ENCODE measurements at places on chromosomes 6 and 20.

- DNase-seq = no peak
These were observed 28.2 kb upstream of the FABP7 start for GRCh38 chr6:122751326-122751725.

DNA sequence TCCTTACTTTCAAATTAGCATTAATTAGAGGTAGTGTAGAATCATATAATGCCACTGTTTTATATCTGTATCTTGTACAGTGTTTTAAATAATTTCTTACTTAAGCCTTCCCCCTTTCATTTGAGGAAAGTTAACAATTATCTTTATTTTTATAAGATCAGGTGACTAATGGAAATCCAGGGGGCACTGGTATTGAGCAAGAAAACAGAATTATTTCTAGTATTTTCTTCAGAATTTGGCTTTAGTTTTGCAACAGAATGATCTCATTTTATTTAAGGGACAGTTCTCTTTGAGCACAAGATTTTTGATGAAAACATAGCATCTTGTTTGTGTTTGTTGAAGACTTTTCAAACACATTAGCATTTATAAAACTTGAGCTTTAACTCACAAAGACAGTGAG, 55.9 kb downstream of the RNF217 start:
- no peak for DNase-seq

DNA sequence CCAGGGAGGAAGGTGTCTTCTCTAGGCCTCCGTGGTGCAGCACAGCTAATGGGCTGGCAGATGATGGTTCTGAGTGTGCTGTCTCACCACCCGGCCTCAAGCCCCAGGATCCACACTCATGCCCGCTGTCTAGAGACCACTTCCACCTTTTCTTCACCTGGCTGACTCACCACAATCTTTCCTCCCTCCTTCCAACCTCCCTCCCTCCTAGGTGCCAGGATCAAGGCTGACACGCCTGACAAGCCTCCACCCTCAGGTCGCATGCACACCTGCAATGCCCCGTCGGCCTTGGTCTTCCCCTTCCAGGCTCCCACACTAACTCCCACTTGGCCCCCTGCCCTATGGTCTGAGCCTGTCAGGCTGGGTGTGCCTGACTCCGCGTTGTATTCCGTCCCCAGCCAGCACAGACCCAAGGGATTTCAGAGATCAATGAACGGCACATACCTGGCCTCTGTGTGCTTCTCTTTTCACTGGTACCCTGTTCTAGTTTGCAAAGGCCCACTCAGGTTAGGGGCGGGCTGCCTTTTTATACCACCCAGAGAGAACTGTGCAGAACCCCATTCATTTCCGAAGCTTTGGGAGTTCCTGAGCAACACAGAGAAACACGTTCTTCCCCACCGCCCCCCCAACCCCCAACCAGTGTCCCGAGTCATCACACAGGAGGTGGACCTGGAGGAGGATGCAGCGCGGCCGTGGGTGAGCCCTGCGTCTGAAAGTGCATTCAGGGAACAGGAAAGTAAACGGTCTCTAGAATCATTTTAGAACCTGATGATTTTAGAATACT, 39.3 kb downstream of the PMEPA1 start:
- DNase-seq = no peak

GRCh38 chr6:148528292-148528691, 185.7 kb downstream of the SASH1 start:
- no peak for DNase-seq

DNA sequence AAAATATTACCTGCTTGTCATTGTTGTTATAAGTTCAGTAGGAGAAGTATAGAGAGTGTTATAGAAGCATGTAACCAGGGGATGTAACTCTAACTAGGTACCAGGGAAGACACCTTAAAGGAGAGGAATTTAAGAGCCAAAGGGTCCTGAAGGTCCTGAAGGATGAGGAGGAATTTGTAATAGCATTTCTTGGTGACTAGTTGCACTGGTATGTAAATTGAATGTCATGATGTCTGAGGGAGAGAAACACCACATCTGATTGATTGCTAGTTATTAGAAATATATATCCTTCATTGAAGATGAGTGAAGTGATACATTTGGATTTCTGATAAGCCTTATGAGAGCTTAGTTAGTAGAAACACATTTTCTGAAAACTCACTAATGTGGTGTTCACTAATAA, 643.8 kb downstream of the RFPL4B start:
- DNase-seq = no peak

DNA sequence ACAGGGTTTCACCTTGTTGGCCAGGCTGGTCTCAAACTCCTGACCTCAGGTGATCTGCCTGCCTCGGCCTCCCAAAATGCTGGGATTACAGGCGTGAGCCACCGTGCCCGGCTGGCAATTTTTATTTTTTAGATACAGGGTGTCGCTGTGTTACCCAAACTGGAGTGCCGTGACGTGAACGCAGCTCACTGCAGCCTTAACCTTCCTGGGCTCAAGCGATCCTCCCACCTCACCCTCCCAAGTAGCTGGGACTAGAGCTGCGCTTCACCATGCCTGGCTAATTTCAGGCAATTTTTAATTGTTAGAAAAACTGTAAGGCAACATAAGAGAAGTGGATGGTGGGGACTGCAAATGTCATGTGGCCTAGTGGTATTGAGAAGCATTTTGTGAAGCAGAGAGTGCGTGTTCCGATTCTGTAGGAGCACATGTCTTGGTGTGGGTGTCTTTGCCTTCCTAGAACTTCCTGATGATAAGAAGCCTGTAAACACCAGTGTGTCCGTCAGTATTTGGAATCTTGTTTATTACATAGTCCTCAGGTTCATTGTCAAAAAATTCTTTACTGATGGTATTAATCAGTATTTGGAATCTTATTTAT, 18.0 kb downstream of the JARID2 start:
- DNase-seq = no peak

DNA sequence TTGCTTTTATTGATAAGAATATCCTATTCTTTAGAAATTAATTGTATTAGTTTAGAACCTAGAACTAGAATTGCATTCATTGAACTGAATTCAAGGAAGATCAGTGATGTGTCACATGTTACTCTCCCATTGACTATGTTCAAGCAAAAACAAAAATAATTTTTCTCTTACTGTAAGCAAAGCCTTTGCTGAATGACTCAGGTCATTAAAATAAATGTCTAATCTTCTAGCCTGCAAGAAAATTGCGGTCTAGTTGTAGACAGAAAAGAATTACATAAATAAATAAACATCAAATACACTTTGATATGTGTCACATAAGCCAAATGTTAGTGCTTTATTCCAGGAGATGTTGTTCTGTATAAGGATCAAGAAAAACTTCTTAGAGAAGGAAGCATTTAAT, 387.9 kb downstream of the ADGRB3 start:
- no peak for DNase-seq

DNA sequence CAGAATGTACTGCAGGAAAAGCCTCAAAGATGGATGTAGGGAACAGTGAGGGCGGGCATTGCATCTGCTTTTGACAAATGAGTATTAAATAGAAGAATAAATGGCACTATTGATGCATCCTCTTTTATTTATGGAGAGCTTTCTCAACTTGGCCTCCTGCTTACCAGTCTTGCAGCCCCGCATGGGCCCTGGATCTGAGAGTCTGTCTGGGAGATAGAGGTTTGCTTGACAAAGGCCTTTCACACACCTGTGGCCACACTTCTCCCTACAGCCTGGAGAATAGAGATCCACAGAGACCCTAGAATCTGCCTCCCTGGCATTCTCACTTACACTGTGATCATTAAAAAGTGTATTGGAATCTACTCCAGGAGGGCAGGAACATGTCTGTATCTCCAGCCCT, 203.8 kb upstream of the CDH4 start:
- no peak for DNase-seq

GRCh38 chr20:23519556-23519955, 28.6 kb downstream of the CST8 start:
- DNase-seq = no peak
